ENCODE measurements at places on chromosomes 12 and 14.

DNA sequence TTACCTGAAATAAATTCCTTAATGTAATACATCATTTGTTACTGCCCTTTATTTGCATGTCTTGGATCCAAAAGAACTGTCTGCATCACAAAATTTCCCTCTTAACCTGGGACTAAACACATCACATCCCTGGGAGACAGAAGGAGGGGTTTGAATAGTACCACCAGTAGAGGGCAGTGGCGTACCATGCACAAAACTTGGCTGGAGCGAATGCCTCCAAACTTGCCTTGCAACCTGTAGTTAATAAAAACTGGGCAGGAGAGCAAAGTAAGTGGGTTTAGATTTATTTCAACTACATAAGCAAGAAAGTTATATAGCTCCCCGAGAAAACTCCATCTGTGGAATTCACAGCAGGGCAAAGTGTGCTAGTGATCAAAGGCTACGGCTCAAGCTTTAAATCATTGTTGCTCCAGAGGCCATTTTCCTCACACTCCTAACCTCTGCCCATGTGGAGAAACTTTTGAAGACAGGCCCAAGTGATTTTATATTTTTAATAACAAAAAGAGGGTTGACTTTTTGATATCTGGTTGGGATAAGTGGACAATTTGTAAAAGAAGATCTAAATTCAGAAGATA, 1176.7 kb upstream of the SEL1L start:
- DNase-seq = no peak

- DNase-seq = no peak
Observed at GRCh38 chr12:85523197-85523596, 243.2 kb downstream of the ALX1 start.

GRCh38 chr12:66774929-66775328, 96.1 kb upstream of the GRIP1 start:
- no peak for DNase-seq

GRCh38 chr12:6140651-6141447, 16.4 kb upstream of the VWF start:
- DNase-seq = peak; percentile 22

DNA sequence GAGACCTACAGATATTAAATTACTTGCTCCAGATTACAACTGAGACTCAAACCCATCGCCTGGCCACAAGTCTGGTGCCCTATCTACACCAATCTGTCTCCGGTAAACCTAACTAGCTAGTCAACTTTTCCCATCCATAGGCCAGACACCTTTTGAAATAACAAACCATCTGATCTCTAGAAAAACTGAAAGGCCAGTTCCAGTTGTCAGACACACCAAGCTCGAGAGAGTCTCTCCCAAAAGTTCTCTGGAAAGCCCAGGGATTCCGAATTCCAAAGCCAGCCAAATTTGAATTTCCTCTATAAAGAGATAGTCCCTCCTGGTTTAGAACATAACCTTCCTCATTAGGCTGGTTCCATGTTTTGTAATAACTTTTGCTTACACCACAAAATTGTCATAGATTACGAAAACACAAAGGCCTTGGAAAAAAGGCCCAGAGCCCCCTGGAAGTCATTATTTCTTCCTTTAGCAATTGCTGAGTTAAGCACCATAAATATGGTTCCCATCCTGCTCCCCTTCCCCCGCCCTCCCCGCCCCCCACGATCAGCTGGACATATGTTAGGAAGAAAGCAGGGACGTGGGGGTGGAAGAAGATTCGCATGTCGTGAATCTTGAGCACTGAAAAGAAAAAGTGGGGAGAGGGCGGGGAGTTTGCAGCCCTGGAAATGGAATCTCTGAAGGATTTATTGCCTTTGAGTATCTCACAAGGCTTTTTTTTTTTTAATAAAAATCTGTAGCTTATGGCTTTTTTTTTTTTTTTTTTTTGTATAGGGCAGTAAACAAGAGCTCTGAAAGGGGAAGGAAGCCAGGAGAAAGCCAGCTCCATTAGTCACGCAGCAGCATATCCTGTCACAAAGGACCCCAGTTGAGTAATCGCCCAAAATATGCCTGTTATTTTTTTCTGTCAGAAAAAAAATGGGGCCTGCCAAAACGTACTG, 110.4 kb downstream of the ZFP36L1 start:
- peak; percentile 12 for DNase-seq

- DNase-seq = no peak
Observed at GRCh38 chr12:86777325-86777724, 521.1 kb upstream of the MGAT4C start.

DNA sequence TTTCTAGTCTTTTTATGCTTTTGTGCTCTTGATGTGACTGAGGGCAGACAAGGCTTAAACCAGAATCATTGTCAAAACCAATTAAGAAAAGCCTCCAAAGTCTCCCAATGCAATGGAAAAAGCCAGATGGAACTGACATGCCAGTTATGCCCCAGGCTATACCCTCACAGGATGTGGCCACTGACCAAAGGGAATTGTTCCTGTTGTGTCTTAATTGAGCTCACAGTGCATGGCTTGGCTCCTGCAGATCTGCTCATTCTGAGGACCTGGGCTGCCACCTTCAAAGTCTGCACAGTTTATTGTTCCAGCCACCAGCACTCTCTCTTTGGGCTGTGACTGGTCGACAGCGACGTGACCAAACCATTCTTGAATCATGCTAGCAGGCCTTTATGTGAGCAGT, 17.1 kb upstream of the BICD1 start:
- DNase-seq = no peak

GRCh38 chr14:29800961-29801360, 126.7 kb downstream of the PRKD1 start:
- no peak for DNase-seq

DNA sequence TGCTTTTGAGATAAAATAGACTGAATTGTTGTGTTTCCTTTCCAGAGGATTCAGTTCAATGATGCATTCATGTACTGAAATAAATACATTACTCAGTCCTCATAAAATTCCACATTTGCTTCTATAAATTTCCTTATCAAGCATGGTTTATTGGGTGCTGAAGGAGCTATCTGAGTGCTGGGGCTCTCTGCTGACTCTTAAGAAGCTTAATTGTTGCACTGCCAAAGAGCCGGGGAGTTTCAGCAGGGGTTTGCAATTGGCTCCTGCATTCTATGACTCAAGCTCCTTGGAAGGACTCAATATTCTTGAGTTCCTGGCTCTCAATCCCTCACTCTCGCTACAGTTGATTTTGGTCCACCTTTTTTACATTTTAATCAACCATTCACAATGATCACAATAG, 69.8 kb upstream of the PYGL start:
- DNase-seq = no peak

DNA sequence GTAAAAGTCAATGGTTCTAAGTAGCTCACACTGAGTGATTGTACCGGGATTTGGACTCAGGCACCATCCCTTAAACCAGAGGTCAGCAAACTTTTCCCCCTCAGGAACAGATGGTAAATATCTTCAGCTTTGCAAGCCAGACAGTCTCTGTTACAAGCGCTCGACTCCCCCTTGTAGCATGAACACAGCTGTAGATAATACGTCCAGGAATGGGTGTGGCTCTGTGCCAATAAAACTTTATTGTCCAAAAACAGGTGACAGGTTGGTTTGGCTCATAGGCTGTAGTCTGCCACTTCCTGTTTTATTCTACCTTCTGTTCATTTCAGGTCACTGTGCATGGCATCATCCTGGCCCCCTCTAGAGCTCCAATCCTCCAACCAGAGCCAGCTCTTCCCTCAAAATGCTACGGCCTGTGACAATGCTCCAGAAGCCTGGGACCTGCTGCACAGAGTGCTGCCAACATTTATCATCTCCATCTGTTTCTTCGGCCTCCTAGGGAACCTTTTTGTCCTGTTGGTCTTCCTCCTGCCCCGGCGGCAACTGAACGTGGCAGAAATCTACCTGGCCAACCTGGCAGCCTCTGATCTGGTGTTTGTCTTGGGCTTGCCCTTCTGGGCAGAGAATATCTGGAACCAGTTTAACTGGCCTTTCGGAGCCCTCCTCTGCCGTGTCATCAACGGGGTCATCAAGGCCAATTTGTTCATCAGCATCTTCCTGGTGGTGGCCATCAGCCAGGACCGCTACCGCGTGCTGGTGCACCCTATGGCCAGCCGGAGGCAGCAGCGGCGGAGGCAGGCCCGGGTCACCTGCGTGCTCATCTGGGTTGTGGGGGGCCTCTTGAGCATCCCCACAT, 7.6 kb downstream of the BDKRB1 start:
- no peak for DNase-seq

DNA sequence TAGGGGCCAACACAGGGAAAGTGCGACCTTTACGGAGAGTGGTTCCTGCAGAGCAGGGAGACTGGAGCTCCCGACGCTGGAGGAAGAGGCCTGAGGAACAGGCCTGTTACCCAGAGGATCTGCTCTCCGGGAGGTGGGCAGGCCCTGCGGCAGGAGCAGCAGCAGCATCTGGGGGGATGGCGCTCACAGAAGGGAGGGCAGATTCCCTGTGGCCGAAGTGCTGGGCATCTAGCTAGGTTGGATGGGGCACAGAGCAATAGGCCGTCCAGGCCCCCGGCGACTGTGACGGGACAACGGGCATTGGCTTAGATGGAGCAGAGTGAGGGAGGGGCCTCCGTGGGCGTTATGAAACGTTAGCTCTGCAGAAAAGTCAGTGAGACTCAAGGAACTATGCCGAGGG, 135.6 kb downstream of the PIWIL1 start:
- DNase-seq = no peak

- no peak for DNase-seq
Observed at GRCh38 chr12:120710805-120711296, 593 bp downstream of the UNC119B start.

GRCh38 chr14:49992901-49993339, 100.0 kb downstream of the ARF6 start:
- no peak for DNase-seq

- DNase-seq = no peak
Observed at GRCh38 chr12:118999107-118999506, 17.8 kb downstream of the SRRM4 start.

GRCh38 chr14:99357916-99358390, 86.0 kb upstream of the BCL11B start:
- DNase-seq = no peak

DNA sequence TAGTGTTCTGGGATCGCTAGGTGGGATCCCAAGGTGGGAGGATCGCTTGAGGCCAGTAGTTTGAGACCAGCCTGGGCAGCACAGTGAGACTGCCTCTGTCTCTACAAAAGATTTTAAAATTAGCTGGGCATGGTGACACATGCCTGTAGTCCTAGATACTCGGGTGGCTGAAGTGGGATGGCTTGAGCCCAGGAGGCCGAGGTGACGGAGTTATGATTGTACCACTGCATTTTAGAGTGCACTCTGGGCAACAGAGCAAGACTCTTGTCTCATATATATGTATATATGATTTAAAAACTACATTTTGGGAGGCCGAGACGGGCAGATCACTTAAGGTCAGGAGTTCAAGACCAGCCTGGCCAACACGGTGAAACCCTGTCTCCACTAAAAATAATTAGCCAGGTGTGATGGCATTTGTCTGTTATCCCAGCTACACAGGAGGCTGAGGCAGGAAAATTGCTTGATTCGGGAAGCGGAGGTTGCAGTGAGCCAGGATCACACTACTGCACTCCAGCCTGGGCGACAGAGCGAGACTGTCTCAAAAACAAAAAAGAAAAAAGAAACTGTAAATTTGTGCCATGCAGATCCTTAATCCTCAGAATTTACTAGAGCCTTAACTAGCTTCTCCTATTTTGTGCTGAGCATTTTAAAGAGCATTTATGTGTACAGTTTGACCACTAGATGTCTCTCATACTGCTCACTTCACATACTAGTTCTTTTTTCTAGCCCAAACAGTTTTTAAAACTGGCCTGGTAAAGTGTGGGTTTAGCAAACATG, 114.8 kb downstream of the MON2 start:
- no peak for DNase-seq

GRCh38 chr12:58249610-58250009, 308.2 kb downstream of the ATP23 start:
- DNase-seq = no peak

DNA sequence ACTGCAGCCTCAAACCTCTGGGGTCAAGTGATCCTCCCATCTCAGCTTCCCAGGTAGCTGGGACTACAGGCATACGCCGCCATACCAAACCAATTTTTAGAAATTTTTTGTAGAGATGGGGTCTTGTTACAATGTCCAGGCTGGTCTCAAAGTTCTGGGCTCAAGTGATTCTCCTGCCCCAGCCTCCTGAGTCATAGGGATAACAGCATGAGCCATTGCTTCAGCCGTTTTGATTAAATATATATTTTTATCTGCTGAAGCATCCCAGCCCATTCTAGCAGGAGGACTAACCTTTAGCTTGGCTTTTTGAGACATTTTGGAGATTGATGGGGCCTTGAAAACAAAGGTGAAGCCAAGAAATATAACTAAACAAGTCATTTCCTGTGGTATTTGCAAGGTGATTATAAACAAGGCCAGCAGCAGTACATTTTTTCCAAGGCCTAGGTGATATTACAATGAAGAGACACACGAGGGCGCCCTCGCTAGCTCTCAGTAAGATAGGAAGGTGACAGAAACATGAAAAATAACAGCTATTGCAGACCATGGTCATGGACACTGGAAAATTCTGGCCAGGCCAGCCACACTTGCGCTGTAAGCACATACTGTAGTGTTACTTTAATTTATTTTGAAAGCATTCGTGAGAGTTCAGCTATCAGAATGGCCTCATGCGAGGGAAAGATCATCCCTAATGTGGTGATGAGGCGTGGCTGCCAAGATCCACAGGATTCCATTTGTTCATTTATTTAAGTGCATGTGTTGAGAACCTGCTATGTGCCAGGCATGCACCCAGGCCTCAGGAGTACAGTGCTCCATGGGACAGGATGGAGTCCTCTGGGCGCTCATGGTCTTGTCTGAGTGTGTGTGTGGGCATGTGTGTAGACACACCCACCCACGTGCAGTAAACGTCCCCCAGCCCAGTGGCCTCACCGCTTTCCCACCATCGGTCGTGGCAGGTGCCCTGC, 63.5 kb downstream of the DGLUCY start:
- DNase-seq = peak; percentile 28

DNA sequence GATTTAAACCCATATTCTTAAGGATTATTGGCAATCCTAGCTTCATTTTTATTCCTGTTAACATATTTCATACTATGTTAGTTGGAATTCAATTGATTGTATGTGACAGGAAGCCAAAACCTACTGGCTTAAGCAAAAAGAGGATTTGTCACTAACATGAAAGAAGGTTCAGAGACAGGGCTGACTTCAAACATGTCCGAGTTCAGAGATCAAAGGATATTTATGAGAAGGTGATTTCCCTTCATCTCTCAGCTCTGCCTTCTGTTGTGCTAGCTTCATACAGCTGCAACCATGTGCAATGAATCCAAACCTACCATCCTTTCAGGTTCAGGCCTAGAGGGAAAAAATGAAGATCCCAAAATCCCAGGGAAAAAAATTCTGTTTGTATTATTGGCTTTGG, 349.7 kb downstream of the ATP23 start:
- DNase-seq = no peak

GRCh38 chr14:44586910-44587309, 79.8 kb upstream of the FSCB start:
- DNase-seq = no peak

- no peak for DNase-seq
Observed at GRCh38 chr14:53955229-53955556, 1.4 kb downstream of the BMP4 start.

Data from stimulated activated CD8-positive, alpha-beta memory T cell treated with anti-CD3 and anti-CD28 coated beads, Interleukin-4, amount 100 ng/mL, for 4 hours (primary cell).